Activated naive CD8-positive, alpha-beta T cell treated with anti-CD3 and anti-CD28 coated beads, Interleukin-2, amount 50 U/mL, for 16 hours (primary cell): ENCODE measurements at places on chromosomes 5 and 9.

GRCh38 chr5:1524481-1524798, 680 bp upstream of the LPCAT1 start:
- DNase-seq, result no peak

DNA sequence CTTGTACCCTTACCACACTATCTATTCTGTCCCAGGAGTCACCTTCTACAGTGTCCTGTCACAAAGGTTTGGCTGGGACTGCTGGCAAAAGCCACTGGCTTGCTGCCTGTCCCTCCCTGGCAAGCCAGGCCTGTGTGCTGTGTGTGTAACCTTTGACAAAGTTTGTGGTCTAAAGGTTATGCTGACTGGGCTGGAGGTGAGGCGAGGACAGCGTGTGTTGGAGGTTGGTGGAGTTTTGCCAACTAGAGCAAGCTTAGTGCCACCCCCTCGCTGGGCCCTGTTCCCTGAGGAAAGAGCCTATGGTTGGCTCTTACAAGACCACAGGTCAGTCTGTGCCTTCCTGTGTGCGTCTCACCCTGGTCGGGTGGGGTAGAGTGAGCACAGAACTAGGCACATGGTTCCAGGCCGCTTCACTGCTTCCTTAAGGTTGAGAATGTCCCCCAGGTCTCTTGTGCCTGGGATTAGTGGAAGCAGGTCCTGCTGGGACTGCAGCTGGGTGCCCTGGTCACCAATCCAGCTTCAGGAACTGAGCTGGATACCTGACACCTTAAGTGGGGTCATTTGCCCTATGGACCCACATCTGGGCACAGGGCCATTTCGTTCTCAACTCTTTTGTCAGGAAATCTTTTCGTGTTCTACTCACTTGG, 152.2 kb downstream of the GADD45G start:
- DNase-seq, result no peak

GRCh38 chr5:73296772-73297171, 123.8 kb downstream of the TMEM174 start:
- DNase-seq, result no peak

GRCh38 chr5:1006656-1007071, 1.9 kb upstream of the NKD2 start:
- no peak for DNase-seq

- DNase-seq, result no peak
These were observed 178.8 kb upstream of the HAPLN1 start for GRCh38 chr5:83899326-83899970.

GRCh38 chr5:55853041-55853670, 2.0 kb downstream of the IL31RA start:
- DNase-seq, result no peak

GRCh38 chr5:113487781-113488644, at the start of gene MCC:
Gene MCC (minus strand): TSS chr5:113488453.
- DNase-seq, result no peak

GRCh38 chr9:34654323-34655051, 2.5 kb downstream of the IL11RA start:
- no peak for DNase-seq

GRCh38 chr9:134408939-134409737, 82.9 kb downstream of the RXRA start:
- DNase-seq, result no peak

DNA sequence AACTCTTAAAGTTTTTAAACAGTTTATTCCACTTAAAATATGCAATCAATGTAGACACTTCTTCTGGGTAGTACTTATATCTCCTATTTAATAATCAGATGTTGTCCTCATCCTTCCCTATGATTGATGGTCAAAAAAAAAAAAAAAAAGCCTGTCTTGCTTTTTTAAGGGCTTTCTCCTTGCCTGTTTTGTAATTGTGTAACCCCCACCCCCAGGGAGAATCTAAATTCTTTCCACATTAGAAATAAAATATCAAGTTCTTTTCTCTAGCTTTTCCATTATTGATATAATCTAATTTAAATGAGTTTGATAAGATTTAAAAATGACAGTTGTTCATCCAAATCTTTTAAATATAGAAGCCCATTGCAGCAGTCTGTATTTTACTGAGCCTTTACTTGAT, 119.7 kb downstream of the CHSY3 start:
- DNase-seq, result no peak

DNA sequence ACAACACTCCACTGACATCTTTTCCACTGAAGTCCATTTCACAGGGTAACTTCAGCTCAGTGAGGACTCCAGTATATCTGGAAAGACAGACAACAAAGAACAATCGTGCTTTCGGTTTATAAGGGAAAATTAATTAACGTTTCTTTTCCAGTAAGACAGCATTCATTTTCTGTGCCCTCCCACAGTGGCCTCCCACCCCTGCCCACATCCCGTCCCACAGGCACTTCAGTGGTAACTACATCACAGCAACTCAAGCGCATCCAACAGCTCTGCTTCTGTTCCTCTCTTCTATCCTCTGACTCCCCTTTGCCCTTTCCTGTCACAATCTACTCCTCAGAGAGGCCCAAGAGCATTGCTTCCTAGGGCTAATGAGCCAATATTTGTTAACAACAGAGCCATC, 40.3 kb downstream of the GLDC start:
- DNase-seq, result no peak

DNA sequence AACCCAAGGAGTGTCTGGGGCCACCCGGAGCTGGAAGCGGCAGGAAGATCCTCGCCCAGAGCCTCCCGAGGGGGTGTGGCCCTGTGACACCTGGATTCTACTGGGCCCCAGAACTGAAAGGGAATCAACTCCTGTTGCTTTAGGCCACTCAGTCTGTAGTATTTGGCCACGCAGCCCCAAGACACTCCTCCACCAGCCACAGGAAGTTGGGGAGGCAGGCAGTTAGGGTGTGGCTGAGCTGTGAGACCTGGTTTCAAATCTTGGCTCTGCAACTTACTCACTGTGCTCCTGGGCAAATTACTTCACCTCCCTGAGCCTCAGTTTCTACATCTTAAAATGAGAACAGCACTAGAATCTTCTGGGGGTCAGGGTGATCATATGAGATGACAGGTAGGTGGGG, 119.8 kb upstream of the PPP1R26 start:
- no peak for DNase-seq

DNA sequence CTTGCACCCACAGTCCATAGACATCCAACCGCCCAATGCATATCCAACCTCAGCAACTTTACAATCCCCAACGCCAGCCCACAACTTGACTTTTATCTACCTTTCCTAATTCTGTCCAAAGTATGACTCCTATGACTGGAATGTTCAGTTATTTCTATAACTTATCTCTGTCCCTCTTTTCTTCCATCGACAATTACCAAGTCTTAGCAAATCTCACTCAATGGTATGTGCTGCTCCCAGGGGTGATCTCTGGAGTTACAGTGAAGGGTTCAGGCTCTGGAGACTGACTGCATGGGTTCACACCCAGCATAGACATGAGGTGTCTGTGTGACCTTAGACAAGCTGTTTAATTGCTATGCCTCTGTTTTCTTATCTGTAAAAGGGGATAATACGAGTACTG, 106.9 kb downstream of the SPOCK1 start:
- no peak for DNase-seq

DNA sequence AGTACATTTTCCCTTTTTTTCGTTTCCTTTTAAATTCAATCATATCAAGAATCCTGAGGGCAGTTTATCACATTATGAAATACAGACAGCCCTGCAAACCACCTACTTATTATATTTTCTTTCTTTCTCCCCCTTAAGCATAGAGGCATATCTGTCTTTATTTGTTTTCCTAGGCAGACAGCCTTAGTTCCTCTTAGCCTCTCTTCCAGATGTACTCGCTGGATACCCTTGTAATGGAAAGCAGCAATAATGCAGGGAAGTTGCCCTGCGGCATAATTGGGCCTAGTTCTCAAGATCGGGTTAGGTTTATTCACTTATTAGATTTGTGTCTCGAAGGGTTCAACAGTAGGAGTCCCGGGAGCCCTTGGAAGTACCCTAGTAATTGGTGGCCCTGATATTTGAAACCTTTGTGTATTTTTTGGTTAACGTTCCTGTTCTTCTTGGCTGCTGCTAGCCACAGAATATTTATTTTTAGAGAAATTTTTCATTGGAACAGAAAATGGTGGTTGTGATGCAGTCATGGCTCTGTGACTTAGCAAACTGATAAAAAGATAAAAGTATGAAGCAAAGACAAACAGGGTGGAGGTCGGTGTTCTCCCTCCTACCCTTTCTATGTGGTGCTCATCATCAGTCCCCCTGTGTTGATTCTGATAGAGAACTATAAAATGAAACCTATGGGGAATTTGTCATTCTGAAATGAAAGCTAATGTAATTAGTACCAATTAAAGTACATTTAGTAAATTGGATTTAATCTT, 6.4 kb downstream of the TLE4 start:
- DNase-seq, result no peak

GRCh38 chr5:171622010-171622409, 163.6 kb upstream of the SMIM23 start:
- no peak for DNase-seq

GRCh38 chr5:93794954-93795353, 53.6 kb upstream of the POU5F2 start:
- DNase-seq, result no peak

GRCh38 chr9:111429175-111429574, 55.0 kb downstream of the ECPAS start:
- no peak for DNase-seq

DNA sequence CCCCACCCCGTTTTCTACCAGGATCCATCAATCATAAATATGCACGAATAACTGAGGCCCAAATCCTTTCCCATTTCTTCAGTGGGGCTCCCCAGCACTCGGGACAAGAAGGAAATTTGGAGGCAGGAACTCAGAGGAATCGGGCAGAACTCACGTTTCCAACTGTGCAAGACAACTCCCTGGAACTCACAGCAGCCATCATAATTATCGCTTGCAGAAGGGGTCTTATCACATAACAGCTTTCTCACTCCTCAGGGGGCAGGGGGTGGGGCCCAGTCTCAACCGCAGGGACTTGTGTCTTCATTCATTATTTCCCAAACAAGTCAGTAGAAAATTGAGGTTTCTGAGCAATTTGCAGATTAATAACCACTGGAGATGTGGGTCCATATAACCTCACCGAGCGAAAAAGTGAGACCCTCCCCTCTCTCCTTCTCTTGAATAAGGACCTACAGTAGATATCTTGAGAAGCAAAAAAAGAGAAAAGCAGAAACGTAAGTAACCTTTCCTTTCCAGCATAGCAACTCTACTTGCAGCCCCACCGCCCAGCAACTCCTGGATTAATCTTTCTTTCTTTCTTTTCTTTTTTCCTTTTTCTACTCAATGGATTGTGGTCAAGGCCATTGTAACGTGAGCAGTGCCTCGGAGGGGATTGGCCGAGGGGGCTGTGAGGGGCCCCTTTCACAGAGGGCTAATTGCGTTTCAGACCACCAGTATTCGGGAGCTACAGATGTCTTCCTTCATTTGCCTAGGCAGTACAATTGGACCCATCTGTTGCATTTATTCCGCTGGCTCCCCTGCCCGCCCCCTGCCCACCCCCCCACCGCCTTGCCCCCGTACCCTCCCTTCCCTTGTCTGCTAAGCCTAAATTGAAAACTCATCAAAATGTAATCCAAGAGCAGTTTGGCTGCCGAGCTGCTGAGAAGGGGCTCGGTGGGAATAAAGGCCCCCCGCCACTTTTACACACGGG, 24.7 kb upstream of the TIFAB start:
- DNase-seq, result no peak

DNA sequence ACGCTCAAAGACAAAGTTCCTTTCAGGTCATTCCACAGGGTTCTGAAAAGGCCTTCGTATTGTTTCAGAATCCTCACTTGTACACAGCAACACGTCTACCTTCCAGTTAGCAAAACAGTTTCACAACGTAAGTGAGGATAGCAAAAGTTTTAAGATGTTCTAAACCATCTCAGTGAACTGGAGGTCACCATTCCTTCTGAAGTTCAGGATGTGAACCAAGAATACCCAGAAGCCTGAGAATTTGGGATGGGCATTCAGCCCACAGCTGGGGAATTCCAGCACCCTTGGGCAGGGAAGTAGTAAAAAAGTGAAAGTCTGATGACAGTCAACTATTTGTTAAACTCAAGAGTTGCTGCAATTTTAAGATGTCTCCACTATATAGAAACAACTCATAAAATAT, 224.5 kb downstream of the BNC2 start:
- DNase-seq, result no peak

GRCh38 chr9:105608721-105609598, 51.0 kb downstream of the FKTN start:
- DNase-seq, result no peak

DNA sequence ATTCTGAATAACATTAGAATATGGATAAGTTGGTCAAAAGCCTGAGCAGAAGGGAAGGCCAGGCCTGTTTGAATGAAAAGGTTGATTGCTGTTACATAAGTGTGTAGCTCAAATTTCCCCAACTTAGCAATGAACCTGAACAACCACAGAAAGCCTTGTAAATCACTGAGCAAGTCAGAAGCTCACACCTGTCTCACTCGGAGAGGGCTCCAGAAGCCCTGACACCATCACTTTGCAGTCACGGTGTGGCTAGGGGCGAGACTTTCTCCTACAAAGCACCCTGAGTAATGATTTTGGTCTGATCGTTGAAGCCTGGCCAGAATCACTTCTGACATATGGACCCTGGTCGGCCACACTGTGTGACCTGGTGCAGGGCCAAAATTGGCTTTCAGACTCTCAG, 62.0 kb downstream of the MTX3 start:
- no peak for DNase-seq

DNA sequence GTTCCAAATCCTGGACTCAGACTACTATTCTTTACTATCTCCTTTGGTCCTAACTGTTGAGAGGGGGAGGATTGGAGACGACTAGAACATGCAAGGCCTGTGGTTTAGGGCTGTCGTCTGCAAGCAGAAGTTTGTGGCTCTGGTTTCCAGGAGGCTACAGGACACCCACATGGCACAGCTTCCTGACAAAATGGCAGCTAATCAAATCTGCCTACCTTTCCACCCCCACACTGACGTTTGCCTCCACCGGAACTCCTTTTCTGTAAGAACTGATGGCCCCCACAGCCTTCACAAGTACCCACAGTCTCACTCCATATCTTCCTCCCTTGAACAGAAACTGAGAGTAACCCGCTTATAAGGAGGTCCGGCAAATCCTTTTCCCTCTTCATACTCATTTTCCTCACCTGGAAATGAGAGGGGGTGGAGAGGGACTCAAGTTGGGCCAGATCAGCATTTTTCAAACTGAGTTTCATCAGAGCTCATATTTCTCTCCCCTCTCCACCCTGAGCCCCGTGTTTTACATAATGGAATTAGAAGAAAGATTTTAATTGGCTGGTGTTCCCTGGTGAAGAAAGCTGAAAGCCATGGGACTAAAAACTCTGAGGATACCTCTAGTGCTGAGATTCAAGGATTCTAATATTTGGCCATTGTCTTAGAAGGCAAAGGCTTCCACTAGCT, 5.2 kb downstream of the SLC31A2 start:
- no peak for DNase-seq
